Substantia nigra (tissue), 51 donors: ENCODE measurements at places on chromosomes 3 and 15.
A peak's percentile ranks its signal among the peaks of the same experiment; 100 is the strongest.

GRCh38 chr3:37097776-37098175, 76.6 kb downstream of the LRRFIP2 start:
- no peak for DNase-seq

DNA sequence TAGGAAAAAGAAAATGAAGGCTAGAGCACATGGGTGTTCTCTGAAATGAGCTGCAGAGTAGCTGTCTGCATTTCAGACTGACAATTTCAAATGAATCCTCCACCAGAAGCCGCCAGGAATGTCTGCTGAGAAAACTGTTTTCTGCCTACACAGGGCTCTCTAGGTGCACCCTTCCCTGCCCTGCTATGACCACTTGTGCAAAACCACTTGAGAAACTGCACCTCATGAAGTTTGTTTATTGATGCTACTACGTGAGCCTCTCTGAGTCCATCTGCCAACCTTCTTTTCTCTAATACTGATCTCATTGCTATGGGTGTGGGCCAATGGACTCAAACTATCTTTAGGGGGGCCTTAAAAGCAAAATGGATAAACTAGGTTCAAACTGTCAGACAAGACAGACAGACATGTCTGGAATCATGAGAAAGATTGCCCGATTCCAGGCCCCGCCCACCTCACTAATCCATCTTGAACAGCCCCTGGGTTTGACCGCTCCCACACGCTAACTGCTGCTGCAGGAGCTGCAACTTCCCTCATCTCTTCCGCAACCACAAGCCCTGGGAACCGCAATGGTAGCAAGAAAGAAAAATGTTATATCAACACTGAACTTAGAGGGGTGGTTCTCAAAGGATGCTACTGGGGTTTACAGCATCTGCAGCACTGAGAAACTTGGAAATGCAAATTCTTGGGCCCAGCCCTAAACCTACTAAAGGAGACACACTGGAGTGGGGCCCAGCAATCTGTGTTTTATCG, 9.0 kb upstream of the CD47 start:
- DNase-seq, result no peak

DNA sequence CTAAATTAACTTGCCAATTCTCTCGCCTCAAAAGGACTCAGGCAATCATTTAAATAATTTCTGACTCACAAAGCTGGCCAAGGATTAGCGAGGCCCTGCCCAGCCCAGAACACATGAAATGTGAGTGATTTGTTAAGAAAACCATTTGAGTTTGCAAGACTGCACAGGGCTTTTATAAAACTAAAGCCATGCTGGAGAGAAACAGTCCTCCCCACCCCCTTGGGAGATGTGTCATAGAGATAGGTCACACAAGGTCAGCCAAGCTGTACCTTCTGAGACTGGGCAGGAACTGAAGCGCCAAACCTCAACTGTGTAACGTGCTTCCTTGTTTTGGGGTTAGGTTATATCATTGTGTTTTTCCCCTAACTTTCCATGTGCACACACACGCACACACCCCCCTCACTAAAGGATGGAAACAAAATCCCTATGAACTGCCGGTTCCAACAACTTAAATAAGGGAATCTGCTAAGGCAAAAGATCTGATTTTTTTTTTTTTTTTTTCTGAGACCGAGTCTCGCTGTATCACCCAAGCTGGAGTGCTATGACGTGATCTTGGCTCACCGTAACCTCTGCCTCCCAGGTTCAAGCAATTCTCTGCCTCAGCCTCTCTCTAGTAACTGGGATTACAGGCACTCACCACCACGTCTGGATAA, 8.1 kb downstream of the SPATA12 start:
- DNase-seq, result no peak

DNA sequence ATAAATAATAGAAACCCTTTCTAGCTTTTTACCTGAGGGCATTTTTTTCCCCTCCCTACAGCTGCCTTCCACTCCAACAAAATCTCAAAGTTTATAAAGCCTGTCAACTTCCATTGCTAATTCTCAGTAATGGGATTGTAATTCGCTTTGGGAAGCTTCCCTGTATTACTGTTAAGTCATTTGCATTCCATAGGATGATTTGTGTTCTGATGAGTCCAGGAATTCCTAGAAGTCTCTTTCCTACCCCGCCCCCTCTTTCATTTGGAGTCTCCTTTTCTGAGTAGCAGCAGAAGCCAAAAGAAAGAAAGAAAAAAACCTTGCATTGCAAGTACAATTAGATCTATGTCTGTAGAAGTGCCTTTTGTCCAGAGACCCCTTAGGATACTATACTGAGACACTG, 1033.3 kb downstream of the IGSF11 start:
- DNase-seq, result no peak

- DNase-seq, result no peak
These were observed 98.9 kb upstream of the SPRED1 start for GRCh38 chr15:38153781-38154180.

GRCh38 chr3:177760803-177761202, 563.5 kb upstream of the TBL1XR1 start:
- DNase-seq, result no peak

- DNase-seq, result peak; percentile 45
These were observed 12.8 kb downstream of the VILL start for GRCh38 chr3:38003371-38003816.

- DNase-seq, result no peak
These were observed 79.5 kb upstream of the FGF7 start for GRCh38 chr15:49343546-49343945.

DNA sequence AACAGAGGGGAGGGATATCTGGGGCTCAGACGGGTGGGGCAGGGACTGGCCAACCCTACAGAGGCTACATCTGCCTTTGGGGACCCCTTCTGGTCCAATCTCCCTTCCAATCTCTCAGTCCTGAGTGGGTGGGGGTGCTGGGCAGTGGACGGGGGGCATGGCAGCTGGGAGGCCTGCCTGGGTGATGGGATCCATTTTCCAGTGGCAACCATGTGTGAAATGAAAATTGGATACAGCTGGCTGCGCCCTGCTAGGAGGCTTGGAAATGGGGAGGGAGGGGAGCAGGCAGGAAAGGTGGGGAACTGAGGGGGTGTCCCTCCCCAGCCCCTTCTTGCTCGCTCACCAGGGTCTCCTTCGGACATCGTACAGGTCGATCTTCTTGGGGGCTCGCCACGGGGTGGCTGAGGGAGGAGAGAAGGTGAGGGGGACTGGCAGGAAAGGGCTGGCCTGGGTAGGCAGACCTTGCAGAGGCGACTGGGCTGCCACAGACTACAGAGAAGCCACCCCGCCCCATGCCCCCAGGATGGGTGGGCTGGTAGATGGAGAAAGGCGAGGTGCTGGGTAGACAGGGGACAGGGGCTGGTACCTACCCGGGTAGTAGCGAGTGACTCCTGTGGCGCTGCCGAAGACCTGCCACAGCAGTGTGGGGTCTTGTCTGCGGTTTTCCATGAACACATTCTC, 21.2 kb upstream of the TMEM115 start:
- DNase-seq, result no peak

GRCh38 chr3:189748046-189748445, 116.9 kb downstream of the TP63 start:
- no peak for DNase-seq

DNA sequence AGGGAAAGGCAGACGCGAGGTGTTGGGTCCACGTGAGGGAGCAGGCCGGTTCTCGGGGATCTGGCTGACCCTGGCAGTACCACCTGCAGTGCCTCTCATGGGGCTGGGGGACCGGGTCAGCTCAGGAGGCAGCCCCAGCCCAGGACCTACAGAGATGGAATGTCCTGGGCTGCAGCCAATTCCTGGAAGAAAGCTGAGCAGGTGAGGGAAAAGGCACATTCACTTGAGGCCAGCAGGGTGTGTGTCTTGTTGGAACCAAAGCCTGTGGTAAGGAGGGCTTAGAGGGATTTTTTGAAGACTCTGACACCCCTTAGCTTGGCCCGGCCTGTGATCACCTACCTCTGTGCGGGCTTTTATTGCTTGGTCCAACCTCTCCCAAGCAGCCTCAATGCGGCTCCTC, 15.8 kb downstream of the PLA2G4B start:
- DNase-seq, result no peak

- DNase-seq, result no peak
These were observed 397.4 kb upstream of the AZI2 start for GRCh38 chr3:28745916-28746617.

DNA sequence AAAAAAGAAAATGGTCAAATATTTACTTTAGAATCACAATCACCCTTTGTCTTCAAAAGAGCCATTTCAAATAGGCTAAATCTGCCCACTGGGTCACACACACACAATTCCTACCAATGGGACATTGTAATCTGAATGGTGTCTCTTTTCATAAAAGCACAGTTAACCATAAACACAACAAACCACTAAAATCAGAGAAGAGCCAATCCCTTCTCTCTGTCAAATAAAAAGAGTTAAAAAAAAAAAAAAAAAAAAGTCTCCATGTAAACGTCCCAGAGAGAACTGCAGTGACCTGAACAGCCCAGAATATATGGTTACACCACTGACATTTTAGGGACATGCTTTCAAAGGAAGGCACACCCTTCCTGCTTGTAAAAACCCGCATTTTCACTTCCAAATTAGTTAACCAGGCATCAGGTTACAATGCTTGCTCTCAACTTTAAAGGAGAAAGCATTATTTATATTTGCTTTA, 63.7 kb downstream of the PRICKLE2 start:
- DNase-seq, result no peak

GRCh38 chr3:157354722-157355121, 81.9 kb upstream of the PTX3 start:
- DNase-seq, result no peak

DNA sequence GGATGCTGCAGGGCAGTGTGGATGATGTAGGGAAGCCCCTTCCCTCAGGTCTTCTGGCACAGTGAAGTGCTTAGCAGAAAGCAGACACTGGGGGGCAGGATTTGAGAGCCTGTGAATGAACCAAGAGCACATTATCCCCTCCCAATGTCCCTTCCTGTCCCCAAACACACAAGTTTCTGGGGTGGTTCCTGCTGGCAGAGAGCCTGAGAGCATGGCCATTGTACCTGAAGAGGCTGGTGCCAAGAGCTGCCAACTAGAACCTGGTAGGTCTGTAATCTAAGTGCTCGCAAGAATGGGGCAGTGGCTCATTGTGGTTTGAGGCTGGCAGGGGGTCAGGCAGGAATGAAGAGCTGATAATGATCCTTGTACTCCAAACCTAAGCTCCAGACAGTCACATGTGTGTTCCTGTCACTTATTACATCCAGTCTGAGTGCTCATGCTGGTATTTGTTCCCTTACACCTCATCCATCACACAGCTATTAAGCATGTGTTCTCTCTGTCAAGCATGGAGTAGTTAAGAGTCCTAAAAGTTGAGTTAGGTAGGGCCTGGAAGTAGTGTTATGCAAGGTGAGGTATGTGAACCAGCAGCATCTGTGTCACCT, 6.7 kb upstream of the CCR1 start:
- DNase-seq, result no peak

DNA sequence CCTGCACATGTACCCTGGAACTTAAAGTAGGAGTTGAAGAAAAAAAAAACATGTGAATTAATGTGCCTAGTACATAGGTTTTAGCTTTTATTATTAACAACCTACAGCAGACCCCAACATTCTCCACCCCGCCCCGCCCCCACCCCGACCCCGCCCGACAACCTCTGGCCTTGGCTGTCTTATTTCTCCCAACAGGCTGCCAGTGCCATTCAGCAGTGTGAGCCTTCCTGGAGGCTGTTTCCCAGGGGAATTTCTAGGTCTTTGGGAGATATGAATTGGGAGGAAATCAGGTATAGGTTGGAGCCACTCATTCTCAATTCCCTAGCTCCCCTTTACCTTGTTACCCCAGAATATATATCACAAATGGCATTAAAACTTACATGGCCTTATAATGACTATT, 8.3 kb upstream of the MLF1 start:
- DNase-seq, result no peak

DNA sequence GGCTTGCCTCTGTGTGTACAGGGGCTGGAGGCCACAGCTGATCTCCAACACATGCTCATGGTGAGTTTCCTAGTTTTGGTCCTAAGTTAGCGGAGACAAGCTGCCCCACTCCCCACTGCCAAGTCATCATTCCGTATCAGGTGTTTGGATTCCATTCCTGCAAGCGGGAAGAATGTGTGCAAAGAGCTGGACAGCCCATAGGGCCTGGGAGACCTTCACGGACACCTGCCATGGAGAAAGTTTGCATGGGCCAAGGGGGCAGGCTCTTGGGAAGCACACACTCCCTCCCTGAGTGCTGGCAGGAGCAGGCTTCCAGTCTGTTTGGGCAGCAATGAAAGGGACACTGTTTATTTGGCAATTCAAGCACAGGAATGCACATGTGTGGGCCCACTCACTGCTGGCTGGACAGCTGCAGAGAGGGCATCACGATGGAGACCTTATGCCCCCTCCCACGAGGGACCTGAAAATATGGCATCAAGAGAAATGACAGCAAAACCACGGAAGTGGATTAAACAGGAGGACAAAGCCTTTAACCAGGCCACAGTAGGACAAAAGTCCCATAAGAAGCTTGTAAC, 149.7 kb downstream of the KLF13 start:
- DNase-seq, result no peak

DNA sequence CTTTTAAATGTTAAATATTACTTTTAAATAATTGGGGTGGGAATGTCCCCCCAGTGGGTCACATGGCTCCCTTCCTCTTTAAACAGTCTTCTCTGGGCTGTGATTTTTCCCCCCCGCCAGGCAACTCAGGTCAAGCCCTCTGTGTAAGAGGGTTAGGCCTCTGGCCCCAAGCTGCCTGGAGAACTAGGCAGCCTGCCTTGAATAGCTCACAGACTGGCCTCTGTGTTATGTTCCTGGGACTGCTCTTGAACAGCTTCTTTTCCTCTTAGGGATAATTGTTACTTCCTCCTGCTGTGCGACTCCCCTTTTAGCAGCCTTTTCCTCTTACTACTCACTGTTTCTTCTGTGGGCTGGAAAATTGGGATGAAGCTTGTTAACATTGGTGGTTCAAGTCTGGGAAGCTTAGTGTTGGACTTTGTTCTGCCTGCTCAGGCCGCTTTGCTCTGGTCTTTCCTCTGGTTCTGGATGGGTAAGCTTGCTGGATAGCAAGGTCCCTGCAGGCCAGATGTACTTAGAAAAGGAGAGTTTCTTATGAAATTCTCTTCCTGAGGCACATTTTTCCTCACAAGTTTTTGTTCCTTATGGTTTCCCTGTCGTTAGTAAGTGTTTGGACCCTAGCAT, 2.2 kb downstream of the TEX264 start:
- no peak for DNase-seq

- no peak for DNase-seq
These were observed 537.7 kb upstream of the MDFIC2 start for GRCh38 chr3:70849911-70850699.

GRCh38 chr3:16084887-16085286, 89.6 kb upstream of the GALNT15 start:
- no peak for DNase-seq

DNA sequence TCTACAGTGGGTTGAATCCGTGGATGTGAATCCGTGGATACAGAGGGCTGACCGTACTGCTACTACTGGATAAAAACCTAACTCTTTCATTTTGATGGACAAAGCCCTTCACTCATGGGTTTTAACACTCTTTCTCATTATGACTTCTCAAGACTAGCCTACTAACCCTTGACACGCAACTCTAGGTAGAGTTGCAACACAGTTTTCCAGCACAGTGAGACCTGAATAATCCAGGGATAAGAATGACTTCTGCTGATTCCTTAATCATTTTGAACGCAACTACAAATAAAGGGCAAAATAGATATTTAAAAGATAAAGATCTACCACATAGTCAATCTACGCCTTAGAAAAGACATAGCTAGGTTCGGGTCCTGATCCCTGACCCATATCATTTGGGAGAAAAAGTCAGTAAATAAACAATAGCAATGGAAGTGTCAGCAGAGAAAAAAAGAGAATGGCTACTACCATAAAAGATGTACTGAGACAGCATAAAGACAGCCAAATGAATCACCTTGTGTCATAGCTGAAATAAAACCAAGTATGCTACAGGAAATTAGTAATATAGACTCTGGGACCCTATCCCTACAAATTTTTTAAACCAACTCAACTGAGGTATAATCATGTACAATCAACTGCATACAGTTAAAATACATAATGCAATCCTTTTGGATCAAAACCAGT, 87.6 kb downstream of the DPH6 start:
- DNase-seq, result no peak
